ENCODE measurements at places on chromosomes 2 and 18. TPM values are rescaled to one million over a fixed set of nuclear protein-coding genes. Genes with fewer than 3 reads are reported as not detected.

Gene TBR1
- 0.05 TPM for total RNA-seq

Gene DNPEP
- 47.8 TPM for total RNA-seq

Gene CDCA7
- 50.3 TPM for total RNA-seq

Gene COPS8
- total RNA-seq: 137 TPM

Gene ECEL1
- 0.15 TPM for total RNA-seq

Gene UGT1A3
- not detected for total RNA-seq

Gene SLC9A2
- 3.4 TPM for total RNA-seq

Gene FOXI3
- not detected for total RNA-seq

Gene MYOM1
- 0.05 TPM for total RNA-seq

Gene RFX8
- not detected for total RNA-seq

Gene ERBB4
- not detected for total RNA-seq

Gene PFN4
- total RNA-seq: 1.9 TPM

Gene RAPH1
- 6.4 TPM for total RNA-seq

Gene CD8B2
- not detected for total RNA-seq

Gene GAL3ST2
- 0.34 TPM for total RNA-seq

Gene CCDC85A
- total RNA-seq: 0.20 TPM

Gene HRH4
- total RNA-seq: not detected

Gene RUFY4
- total RNA-seq: not detected
